ENCODE measurements at places on chromosomes 1 and 21.

- DNase-seq, result no peak
These were observed 31.1 kb downstream of the ZC3H11B start for GRCh38 chr1:219581766-219582165.

DNA sequence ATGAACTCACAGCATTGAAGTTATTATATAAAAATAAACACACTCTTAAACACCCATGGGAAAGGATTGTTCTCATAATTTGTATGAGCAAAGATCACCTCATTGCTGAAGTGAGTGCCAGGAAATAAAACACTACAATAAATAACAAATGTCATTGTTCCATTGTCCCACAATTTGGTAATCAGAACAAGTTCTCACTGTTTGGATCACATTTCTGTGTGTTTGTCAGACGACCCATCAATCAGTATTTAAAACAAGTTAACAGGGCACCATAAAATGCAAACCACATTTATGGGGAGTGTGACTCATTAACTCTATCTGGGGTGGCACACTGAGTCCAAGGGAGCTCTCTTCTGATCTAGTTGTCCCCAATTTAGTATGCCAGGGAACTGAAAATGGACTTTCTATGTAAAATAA is 124.5 kb downstream of the PTPRC start:
- DNase-seq, result no peak

- no peak for DNase-seq
These were observed 56.1 kb upstream of the IRF2BP2 start for GRCh38 chr1:234665975-234666605.

GRCh38 chr1:59391212-59392179 is 94.6 kb downstream of the FGGY start:
- no peak for DNase-seq

DNA sequence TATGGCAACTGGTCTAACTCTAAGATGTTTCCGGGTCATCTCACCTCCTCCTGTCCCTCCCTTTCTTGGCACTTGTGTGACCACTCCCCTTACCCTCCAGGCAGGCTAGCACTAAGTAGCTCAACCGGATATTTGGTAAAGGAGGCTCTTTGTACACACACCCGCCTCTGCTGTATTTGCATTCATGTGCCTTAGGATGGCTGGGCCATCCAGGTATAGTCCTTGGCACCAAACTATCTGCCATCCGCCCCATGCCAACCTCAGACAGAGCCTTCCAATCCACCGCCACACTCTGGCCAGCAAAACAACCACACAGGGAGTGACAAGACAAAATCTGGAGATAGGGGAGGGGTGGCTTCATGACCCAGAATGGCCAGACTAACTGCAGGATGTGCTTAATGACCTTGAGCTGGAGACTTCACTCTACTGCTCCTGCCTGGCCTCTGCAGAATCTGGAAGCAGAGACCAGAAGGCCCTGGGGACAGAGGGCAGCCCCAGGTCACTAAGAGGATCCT is 59.5 kb downstream of the CDK18 start:
- no peak for DNase-seq

GRCh38 chr1:144551107-144551542 is 41.6 kb upstream of the PPIAL4F start:
- no peak for DNase-seq

GRCh38 chr1:184530226-184530625 is 143.4 kb downstream of the C1orf21 start:
- no peak for DNase-seq

DNA sequence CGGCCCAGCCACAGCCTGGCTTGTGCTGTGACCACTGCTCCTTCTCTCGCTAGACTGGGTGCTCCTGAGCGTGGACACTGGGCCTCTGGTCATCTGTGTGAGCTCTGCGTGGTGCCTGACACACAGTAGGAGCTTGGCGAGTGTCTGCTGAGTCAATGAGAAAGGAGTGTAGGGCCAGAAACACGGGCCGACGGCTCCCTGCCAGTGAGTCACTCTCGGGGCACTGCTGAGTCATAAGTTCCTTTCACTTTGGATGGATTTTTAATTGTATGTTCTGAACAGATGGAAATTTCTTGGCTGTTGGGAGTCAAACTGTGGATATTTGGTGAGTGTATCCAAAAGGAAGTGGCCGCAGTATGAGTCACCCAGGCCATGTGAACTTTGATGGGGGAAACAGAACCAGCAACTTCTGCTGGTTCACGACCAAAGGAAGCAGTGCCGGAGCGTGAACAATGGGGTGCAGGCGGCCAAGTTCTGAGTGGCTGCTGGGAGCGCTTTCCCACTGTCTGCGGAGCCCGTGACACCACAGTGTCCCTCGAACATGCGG is 41.0 kb upstream of the COL18A1 start:
- no peak for DNase-seq

DNA sequence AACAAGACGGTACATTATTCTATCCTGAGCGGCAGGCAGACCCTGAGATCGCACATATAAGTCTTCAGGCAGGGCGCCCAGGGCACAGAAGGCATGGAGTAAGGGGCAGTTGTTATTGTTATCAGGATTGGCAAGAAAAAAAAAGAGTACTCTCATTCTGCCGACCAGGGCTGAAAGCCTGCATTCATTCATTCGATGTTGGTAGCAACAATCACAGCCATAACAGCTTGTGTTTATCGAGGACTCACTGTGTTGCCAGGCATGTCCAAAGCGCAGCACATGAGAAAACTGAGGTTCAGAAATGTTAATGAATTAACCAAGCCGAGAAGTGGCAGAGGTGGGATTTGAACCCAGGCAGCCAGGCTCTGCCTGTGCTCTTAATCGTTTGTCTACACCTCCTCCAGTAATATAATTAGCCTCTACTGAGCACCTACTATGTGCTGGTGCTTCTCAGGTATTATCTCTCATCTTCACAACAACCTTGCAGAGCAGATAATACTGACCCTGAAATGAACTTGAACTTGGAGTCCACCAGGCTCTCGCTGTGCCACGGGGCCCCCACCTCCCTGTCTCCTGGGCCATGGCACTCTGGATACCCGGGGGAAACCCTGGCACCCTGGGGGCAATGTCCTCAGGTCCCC is 56.2 kb downstream of the TAS1R2 start:
- no peak for DNase-seq

DNA sequence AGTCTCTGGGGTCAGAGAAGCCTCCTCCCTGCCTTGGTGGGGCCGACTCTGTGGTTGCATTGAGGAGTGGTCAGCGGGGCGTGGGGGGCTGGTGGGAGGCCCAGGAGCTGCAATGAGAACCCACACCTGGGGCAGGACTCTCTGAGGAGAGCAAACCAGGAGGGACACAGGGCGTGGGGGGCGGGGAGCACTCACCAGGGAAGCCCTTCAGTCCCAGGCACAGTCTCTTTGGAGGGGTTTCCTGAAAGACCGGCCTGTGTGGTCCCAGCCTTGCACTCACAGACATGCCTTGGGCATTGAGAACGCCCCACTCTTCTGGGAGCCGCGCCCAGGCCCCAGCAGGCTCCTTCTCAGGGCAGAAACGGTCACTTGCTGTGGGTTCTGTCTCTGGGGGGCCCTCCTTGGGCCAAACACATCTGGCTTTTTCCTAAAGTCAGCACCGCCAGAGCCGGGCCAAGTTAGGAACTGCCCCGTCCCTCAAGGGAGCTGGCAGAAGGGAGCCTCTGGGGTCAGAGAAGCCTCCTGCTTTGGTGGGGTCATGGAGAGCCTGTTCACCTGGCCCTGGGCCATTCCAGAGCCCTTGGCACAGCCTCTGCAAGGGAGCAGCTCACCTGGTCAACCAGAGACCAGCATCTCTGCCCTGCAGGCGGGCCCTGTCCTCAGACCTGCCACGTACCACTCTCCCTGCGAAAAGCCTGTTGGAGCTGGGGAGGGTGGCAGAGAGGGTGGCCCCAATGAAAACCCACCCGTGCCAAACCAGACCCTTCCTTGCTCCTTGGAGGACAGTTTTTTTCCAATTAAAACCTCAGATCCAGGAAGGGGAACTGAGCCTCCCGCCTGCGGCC is 59.9 kb upstream of the TTC34 start:
- DNase-seq, result no peak

DNA sequence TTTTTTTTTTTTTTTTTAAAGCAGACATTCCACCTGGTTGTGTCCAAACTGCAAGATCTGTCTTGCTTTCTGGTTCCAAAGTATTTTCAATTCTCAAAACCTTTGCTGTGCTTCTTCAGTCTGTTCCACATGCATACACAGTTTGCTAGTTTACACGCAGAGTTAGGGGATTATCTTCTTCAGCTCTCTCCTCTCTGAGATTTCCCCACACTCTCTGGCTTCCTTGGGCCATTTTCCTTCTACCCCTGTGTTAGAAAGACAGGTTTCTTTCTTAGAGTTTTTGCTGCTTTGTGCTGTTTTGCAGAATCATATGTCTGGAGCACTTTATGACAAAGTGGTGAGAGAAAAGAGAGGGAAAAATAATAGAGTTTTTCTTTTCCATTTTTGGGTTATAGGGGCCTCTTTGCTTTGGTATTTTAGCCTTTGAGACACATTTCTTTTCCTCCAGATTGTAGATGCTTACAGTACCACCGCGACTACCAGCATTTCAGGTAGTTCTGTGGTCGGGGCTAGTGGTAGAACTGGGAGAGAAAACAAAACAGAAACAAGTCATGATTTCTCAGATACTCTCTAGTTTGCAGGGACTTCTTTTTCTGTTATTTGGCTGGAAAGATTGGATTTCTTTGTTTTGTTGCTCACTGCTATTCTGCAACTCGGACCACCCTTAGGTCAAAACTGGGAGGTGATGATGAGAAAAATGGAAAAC is 66.3 kb downstream of the RABGAP1L start:
- no peak for DNase-seq

DNA sequence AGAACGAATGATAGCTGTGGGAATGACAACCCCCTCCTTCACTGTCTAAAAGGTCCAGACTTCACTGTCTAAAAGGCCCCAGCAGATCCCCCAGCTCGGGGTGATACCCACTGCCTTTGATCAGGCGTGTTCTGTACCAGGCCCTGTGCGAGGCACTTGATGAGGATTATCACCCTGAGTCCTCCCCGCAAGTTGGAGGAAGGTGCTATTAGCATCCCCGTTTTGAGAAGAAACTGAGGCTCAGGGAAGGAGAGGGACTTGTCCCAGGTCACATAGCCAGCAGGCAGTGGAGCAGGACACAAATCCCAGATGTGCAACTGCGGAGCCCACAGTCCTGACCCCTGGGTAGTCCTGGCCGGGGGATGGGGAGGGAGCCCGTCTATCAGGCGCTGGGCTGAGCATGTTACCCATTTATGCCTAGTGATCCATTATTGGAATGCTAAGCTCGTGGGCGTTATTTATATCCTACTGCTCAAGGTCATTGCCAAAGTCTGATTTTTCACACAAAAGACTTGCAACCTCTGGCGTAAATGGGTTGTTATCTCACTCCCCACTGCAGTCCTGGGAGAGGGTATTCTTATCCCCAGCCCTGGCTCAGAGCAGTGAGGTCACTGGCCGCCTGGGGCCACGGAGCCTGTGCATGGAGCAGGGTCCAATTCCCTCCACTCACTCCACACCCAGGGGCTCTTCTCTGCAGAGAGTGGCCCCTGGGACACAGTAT is 722.2 kb downstream of the MATN1 start:
- DNase-seq, result no peak

DNA sequence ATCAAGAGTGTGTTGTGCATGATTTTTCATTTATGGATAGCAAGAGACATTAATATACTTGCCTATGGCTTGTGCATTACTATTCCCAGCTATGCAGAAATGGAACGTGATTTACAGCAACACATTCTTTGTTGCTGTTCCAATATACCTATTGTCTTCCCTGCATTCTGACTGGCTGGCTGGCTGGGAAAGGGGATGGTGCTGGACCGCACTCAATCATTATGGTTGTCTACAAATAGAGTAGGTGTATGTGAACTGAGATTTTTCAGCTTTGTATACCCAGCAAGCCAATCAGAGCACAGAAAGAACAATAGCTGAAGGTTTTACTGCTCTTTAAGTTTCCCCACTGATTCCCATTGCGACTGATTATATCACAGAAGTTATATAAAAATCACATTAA is 167.5 kb downstream of the ATG4C start:
- DNase-seq, result no peak

- no peak for DNase-seq
These were observed 8.3 kb upstream of the MEF2D start for GRCh38 chr1:156508955-156509234.

- no peak for DNase-seq
These were observed 2.2 kb upstream of the SSBP3 start for GRCh38 chr1:54408147-54409066.

- no peak for DNase-seq
These were observed 61.2 kb downstream of the MPZL1 start for GRCh38 chr1:167782946-167783345.

GRCh38 chr1:28887419-28887834 is 26.9 kb upstream of the EPB41 start:
- DNase-seq, result no peak

DNA sequence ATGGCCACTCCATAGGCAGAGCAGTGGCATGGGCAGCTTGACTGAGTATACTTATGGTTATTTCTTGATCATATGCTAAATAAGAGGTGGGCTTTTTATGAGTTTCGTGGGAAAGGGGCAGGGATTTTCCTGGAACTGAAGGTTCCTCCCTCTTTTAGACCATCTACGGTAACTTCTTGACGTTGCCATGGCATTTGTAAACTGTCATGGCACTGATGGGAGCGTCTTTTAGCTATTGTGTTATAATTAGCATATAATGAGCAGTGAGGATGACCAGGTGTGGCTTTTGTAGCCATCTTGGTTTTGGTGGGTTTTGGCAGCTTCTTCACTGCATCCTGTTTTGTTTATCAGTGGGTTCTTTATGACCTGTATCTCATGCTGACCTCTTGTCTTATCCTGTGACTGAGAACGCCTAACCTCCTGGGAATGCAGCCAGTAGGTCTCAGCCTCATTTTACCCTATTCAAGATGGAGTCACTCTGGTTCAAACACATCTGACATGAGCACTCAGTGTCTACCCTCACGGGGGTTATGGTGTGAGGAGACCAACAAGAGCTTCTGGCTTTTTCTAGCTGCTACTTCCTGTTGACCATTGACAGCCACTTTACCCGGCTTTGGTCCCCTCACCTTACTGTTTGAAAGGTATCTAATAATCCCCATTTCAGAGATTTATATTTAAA is 71.7 kb downstream of the GALNT2 start:
- DNase-seq, result no peak

GRCh38 chr1:85894651-85895050 is 186.4 kb upstream of the ZNHIT6 start:
- no peak for DNase-seq

All from stimulated activated CD8-positive, alpha-beta memory T cell treated with anti-CD3 and anti-CD28 coated beads, Interleukin-2, amount 100 ng/mL, for 1 hour (primary cell).